ENCODE measurements at places on chromosomes 7 and 10.

DNA sequence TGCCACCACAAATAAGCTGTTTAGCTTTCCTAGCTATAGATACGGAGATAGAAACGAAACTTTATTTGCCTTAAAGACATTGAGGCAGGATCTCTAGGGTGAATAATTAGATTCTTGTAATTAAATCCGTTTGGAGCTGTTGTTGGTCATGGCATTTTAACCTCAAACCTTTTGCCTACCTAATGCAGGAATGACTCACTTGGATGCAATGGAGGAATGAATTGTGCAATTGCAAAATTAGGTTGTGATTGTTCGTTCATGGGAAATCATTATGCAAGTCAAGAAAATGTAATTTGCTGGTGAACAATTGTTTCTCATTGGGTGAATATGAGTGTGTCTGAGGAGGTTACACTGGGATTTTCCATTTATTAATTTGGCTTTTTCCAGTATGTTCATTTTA, 703.5 kb downstream of the GATA3 start:
- no peak for DNase-seq

DNA sequence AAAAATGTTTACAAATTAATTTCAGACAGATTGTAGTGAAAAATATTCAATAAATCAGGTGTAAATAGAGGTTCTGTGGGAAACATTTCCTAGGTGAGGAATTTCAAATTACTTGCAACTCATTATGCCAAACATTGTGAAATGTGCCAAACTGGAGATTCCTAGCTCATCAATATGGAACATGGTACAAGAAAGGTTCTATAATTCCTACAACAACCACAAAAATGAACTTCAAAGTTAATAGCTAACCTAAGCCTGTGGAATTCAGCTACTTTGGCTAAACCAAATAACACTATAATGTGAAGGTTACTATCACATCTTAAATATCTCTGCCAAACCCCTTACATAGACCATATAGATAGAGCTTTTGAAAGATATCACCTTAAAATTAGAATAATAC, 223.3 kb upstream of the HGF start:
- no peak for DNase-seq

DNA sequence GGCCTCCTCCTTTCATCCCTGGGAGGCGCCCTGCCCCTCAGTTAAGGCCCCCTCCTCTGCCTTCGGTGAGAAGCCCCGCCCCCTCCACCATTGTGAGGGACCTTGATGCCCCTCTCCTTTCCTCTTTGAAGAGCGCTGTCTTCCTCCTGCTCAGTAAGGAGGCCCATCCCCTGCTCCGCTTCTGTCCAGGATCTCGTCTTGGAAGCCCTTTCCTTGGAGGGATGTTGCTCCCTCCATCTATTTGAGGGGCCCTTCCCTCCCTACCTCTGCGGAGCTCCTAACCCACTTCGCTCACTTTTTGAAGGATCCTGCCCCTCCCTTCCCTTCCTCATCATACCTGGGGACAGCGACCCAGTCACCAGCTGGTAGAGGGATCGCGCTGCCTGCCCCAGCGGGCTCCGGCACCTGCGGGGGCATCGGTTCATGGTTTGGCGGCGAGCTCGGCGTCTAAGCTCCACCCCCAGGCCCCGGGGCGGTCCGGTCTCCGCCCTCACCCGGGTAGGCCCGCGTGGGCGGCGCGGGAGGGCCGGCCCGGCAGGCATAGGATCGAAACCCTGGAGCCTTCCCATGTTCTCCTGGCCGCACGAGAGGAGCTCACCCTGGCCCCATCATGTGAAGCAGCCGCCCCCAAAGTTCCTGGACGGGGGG, 4.1 kb downstream of the KCNIP2 start:
- peak; percentile 74 for DNase-seq

- no peak for DNase-seq
Observed at GRCh38 chr10:2890093-2890492, 177.3 kb upstream of the PFKP start.

DNA sequence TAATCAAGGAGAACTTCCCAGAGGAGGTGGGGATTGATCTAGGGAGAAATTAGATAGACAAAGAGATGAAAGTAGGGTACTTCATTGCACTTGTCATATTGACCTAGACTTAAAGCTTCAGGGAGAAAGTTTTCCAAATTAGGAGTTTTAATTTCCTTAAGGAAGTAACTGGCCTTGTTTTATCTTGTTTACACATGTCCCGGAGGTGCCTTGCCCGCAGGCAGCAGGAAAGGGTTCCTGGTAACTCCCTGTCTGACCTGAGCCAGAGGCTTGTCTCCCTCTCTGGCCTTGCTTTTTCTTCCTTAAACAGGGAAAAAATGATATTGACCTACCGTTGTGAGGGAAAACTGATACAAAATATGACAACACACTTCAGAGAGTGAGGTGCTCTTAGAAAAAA, 181.6 kb downstream of the EVX1 start:
- DNase-seq = no peak

GRCh38 chr10:123470336-123470921, 195.7 kb upstream of the GPR26 start:
- DNase-seq = no peak

DNA sequence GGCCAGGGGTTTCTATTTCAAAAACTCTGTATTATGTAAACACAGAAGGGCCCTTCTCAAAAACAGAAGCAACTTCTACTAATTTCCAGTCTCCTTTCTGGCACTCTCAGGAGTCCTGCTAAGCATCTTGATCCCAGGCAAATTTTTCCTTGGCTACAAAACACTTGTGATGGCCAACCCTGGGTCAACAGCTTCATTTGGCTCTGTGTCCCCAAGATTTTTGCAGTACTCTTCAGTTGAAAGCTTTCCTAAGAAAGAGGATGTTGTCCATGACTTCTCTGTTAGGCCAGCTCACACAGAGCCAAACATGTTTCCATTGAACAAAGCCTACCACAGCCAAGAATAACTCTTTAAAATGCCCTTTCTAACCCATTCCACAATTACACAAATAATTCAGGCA, 99.0 kb upstream of the EGR2 start:
- no peak for DNase-seq

GRCh38 chr10:28135258-28135657, 136.4 kb upstream of the ODAD2 start:
- DNase-seq = no peak

DNA sequence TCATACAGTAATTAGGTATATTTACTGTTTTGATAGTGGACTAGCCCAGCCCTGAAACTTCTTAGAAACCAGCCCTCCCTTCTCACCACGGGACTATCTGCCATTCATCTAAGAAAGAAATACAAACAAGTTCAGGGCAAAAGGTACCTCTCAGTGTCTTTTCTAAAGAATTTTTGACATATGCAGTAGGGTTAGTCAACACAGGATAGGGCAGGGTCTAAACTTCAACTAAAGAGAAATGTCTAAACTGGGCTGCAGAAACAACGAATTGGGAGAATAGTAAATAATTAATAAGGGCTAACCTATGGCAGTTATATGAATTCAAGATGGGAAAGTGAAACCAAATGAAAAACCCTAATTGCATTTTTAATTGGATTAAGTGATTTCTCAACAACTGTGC, 496.6 kb downstream of the INHBA start:
- DNase-seq = no peak

DNA sequence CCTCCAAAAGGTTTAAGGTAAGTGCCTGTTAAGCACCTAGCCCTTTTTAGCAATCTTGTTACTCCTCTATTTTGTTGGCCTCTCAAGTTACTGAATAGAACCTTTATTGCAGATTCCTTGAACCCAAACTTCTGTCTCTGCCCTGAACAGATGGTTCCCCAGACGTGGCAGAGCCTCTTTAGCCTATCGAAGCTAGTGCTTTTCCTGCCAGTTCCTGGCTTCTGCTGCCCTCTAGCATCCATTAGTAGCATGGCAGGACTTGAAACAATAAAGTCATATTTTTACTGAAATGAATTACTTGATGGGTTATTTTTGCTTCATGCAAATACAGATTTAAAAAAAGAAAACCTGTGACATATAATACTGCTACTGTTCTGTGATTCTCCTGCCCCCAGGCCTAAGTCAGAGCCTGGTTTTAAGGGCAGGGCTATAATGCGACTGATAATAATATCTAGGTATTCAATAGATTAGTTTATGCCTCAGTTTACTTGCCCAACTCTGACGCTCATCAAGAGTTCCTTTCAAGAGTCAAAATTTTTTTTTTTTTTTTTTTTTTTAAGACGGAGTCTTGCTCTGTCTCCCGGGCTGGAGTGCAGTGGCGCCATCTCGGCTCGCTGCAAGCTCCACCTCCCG, 84.3 kb upstream of the PHF14 start:
- peak; percentile 35 for DNase-seq

DNA sequence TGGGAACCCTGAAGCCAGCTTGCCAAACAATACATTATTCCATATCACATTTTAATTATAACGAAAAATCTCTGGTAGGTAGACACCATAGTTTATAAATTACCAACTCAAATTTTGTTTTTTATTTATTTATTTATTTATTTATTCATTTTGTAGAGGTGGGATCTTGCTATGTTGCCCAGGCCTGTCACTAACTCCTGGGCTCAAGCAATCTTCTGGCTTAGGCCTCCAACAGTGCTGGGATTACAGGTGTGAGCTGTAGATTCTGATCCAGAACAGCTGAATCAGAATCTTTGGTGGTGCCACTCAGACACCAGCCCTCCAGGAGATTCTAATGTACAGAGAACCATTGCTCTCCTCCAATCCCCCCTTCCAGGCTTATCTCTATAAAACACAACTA, 1.7 kb downstream of the PON2 start:
- no peak for DNase-seq

DNA sequence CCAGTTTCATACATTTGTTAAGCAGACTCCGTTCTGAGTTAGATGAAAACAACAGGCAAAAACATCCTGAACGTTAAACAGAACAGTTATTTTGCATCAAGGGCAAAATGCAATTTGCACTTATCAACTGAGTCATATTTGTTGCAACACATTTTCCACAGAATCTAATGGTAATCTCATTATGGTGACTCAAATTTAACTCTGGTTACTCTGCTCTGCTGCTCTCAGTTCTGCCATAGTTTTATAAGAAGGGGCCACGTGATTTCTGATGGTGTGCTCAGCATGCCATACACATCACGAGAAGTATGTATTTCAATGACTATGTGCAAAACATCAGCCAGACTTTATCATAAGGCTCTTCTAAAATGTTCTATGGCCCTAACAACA, 148.8 kb downstream of the CHCHD3 start:
- DNase-seq = no peak

DNA sequence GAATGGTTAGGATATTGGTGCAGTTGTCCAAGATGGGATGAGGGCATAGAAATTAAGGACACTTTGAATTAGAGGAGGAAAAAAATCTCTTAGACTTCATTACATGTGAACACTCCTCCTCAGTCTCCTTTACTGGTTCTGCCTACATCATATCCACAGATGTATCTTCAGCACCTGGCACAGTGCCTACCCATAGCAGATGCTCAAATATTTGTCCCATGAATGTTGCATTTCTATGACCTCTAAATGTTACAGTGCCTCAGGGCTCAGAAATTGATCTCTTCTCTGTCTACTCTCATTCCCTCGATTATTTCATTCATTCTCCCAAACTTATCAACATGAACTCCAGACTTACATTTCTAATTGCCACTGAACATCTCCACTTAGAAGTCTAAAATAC, 17.1 kb downstream of the CNNM1 start:
- no peak for DNase-seq
